ENCODE measurements at places on chromosomes 2 and 18.

- no peak for DNase-seq
Measured at GRCh38 chr2:137367361-137367760, 596.9 kb upstream of the HNMT start.

DNA sequence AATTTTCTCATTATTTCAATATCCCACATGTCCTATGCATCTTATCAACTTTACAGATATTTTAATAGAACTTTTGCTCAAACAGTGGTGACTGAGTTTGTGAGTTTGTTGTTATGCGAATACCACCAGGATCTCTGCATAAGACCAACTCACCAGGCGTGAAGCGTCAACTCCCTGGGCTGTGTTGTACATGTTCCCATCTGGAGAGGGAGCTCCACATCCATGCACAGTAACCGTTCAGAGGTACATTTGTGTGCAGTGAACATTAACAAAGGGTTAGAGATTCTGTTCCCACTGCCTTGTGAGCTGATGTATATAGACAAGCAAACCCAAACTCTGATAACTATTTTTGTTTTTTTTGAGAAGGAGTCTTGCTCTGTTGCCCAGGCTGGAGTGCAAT lies 188.7 kb downstream of the MYT1L start:
- no peak for DNase-seq

GRCh38 chr2:101779656-101780055 lies 82.1 kb downstream of the MAP4K4 start:
- no peak for DNase-seq

GRCh38 chr18:65365245-65365980 lies 385.4 kb upstream of the CDH7 start:
- no peak for DNase-seq

- DNase-seq = no peak
Measured at GRCh38 chr18:13611142-13611600, 115.2 kb downstream of the FAM210A start.

DNA sequence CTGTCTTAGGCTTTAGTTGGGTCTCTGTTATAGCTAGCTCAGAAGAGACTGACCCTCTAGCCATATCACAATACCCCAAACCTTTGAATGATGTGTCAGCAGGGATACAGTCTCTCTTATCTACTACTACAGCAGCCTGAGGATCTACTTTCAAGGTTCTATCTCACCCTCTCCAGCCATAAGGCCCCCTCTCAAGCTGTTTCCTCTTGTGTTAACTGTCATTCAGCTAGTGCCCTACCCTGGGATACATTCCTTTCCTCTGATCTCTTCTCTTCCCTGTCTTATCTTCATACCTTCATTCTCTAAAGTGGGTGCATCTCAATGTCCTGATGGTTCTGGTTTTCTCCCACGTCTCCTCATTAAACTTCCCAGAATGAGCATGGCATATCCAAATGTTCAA lies 434.7 kb downstream of the NRXN1 start:
- DNase-seq = no peak

DNA sequence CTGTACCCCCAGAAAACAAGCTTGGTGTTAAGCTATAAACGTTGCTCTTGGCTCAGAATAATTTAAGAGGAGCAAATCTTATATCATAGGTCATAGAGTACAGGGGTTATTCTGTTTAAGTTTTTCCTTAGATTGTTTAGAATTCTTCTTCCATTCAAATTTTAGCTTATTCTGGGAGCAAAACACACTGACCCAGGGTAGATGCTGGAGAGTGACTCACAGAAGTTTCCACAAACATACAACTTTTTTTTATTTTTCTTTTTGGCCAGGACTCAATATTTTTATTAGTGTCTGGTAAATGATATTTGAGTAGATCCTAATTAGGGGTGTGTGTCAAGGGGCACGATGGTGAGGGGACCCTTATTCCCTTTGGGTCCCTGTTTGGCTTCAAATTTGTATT lies 71.5 kb upstream of the PSME4 start:
- DNase-seq = no peak

GRCh38 chr2:30862054-30862651 lies 54.9 kb upstream of the CAPN13 start:
- DNase-seq = peak; percentile 52

DNA sequence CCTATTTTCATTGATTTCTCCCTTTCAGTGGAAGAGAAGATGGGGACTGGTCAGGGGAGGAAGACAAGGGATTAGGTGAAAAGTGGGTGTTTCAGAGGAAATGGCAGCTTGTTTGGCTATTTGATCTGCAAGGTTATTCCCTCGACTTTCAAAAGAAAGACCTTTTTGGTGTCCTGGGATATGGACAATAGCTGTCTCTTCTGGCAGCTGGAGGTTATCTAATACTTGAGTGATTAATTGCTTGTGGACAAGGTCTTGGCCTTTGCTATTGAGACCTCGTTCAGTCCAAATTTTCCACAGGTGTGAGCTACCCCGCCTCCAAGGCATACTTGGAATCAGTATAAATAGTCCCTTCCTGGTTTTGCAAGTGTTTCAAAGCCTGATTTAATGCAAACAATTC lies 33.3 kb upstream of the TRAPPC8 start:
- no peak for DNase-seq

DNA sequence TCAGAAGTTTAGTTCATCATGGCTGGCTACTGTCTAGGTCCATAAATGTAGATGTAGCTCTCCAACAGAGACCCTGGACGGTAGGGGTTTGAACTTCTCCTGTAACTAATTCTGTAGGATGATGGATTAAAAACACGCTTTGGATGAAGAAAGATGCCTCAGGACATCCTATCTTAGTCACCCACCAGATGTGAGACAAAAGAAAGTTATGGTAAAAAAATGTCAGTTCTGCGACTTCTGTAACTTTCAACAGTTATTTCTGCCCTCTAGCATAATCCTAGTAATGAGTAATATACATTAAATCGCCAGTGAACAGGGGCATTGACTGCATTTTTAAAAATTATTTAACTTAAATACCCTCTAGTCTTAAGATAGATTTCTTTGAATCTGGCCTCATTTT lies 210.1 kb upstream of the LRATD1 start:
- no peak for DNase-seq

- no peak for DNase-seq
Measured at GRCh38 chr2:74764429-74765272, 69.3 kb upstream of the HK2 start.

DNA sequence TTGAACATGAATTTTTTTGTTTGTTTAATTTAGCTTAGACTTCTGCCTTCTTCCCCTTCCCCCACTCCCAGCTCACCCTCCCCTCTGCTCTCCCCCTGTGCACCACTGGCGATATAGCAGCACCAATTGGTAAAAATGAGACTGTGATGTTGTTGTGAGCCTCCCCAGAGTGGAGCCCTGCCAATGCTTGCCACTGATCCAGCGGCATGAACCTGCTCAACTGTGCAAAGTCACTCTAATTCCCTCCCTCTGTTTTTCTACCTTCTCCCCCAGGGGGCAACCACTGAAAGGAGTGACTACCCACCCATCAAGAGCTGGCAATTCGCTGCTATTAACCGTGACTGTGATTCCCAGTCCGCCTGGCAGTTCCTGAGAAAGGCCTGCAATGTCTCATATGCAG lies 30.2 kb downstream of the KLHL14 start:
- DNase-seq = no peak

- DNase-seq = no peak
Measured at GRCh38 chr18:69022426-69022825, 224.5 kb downstream of the CCDC102B start.

DNA sequence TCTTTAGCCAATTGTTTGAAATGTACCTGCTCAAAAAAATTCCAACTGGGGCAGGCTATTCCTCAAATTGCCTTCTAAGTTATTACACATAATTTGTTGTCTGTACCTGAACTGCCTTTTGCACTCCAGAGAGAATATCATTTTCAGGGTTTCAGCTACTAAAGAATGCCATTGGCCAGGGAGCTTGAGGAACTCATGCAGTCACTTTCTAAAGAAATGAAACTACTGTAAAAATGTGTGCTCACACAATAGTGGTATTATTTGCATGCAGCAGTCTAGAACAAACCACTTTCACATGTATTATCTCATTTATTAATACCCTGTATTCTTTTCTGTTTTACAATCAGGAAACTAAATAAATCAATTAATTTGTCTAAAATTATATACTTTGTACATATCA lies 152.2 kb downstream of the PID1 start:
- no peak for DNase-seq

DNA sequence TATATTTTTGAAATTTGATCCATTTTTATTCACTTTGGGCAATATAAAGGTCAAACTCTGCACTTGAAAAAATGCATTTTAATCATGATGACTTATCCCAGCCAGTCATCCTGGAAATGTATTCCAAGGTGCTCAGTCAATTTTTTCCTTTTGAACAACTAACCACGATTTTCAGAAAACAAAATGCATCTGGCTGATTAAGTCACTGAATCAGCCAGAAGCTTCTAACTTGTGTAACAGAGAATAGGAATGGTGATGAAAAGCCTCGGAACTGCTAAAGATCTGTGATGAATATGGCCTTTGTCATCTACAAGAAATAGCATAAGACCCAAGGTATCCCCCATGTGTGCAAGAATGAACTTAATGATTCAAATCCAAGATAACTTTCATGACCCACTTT lies 572.7 kb downstream of the EPHA4 start:
- DNase-seq = no peak

GRCh38 chr2:200466425-200467418 lies 43.1 kb downstream of the KCTD18 start:
- peak; percentile 27 for DNase-seq

- no peak for DNase-seq
Measured at GRCh38 chr2:241258505-241259280, 56.8 kb downstream of the HDLBP start.

DNA sequence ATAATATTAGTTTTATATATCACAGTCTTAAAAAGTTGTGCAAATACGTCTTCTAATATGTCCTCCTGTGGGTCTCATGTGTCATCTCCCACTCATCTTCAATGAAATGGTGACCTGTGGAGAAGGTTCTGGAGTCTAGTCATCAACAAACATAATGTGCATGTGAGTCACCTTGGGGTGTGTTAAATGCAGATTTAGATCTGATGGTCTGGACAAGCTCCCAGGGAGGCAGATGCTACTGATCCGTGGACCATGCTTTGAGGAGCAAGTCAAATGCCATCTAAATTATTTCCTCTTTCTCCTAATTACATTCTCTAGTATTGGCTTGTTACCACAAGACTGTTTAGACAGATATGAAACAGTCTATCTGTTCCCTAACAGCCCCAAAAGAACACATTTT lies 210.9 kb downstream of the CD226 start:
- DNase-seq = no peak

DNA sequence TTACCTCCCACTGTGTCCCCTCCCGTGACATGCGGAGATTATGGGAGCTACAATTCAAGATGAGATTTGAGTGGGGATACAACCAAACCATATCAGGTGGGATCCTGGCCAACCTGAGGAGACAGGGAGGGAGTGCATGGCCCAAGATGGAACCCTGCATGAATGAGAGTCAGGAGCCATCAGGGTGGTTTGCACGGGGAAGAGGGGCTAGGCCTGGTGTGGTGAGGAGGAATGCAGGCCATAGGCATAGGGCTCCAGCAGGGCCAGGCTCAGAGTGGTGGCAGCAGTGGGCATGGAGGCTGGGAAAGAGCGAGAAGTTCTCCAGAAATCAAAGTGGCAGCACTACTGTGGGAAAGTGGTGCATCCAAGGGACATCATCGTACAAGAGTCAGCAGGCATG lies 74.0 kb upstream of the BCL2L11 start:
- no peak for DNase-seq

GRCh38 chr2:38435775-38436174 lies 58.7 kb upstream of the ATL2 start:
- no peak for DNase-seq

DNA sequence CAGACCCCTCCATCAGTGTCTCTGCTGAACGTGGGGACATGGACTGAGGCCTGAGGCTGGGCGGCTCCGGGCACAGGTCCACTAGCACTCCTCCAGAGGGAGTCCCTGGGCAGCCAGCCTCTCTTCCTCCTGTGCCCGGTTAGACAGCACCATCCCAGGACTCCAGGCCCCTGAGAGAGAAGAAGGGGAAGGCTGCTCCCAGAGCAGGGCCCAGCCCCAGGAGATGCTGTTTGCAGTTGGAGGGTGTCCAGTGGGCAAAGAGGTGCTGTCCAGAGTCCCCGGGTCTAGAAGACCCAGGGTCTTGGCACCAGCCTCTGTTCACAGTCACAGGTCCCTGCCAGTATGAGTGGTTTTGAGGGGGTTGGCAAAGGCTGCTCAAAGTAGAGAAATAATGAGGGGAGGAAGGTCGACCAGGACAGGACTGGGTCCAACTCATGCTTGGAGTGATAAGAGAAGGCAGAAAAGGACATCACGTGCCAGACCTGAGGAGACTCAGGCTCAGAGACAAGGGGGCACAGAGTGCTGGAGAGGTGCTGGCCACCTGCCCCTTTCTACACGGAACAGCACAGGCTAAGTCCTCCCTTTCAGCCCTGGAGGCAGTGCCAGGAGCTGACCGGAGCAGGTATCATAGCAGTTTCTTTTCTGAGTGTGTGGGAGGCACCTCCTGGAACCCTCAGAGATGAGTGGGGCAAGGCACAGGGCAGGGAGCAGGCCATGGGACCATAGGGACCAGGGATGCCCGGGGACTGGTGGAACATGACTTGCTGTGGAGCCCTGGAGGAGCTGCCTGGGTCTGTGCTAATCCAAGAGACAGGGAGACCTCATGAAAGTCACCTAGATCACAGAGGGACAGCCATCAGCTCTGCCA lies 21.1 kb downstream of the CRACDL start:
- DNase-seq = no peak

DNA sequence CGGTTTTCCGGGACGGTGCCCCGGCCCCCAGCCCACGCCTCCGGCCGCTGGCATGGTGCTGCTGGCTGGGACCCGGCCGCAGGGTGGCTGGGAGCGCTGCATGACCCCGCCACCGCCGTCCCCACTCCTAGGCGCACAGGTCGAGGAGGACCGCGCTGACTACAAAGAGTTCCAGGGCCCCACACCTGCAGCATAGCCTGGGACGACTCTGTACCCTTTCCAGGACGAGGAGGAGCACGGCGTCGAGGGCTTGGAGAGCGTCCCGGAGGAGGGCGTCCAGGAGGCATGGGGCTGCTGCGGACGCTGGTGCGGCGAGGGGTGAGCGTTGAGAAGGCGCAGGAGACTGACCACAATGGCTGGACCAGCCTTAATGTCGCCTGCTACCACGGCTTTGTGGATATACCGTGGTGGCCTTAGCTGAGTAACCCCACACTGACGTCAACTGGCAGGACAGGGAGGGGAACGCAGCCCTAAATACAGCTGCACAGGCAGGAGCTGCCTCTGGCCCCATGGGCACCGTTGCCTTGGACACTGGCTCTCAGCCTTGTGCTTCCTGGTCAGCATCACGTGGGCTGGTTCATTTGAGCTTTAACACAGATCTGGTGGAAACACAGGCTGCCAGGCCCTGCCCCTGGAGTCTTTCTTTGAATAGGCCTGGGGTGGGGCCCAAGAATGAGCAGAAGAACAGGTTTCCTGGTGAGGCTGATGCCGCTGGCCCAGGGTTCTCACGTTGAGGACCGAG lies 40.9 kb upstream of the TRIM43B start:
- no peak for DNase-seq

DNA sequence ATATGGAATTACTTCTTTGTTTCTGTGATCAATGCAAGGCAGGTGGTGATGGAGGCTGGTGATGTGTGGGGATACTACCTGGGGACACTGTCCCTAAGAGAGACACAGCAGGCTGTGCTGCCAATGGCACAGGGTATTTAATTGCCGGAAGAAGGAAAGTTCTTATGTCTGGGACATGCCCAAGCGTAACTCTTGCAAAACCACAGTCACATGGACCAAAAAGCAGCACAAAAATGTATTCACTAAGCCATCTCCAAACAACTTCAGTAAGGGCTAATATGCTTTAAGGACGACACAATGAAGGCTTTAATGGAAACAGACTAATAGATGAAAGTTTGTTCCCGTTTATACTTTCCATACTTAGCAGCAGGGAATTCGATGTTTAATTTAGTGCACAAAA lies 49.7 kb upstream of the AP1S3 start:
- no peak for DNase-seq

GRCh38 chr2:6605836-6606505 lies 259.7 kb downstream of the CMPK2 start:
- DNase-seq = no peak
